ENCODE measurements at places on chromosomes 5 and 9.

GRCh38 chr5:52947208-52947607, 41.9 kb upstream of the ITGA2 start:
- DNase-seq = no peak

DNA sequence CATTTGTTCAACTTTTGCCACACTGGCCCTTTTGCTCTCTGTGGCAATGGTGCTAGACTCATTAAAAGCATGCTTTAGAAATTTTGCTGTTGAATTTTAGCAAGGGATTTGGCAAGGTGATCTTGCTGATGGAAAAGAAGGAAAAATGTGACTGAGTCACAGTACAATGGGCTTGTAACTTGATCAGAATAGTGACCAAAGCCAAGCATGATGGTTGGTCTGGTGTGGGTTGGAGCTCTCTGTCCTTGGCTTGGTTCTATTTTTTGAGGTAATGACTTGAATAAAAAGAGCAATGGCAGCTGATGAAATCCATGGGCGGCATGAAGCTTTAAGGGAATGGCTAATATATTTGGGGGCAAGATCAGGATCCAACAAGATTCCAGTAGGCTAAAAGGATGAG, 114.4 kb upstream of the ZNF366 start:
- DNase-seq = no peak

- DNase-seq = peak; percentile 74
Observed at GRCh38 chr5:96601715-96602244, 60.4 kb upstream of the CAST start.

- no peak for DNase-seq
Observed at GRCh38 chr9:136053757-136054142, 41.3 kb downstream of the NACC2 start.

DNA sequence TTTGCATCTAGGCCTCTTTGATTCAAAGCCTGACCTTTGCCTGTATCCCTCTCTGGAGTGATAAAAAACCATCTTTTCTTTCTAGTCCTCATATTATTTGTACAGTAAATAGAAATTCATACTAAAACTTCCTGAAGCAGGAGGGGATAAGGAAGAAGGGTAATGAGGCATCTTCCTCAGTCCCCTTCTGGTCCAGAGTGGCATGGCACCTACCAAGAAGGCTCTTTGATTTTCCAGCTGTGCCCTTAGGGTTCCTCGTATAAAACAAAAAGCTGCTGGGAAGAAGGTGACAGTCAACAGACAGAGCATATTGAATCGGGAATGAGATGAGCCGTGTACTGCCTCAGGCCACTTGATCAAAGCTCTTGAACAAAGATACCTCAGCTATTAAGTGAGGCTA, 71.9 kb upstream of the SPDL1 start:
- no peak for DNase-seq

GRCh38 chr5:152306386-152306785, 98.7 kb downstream of the NMUR2 start:
- DNase-seq = no peak

DNA sequence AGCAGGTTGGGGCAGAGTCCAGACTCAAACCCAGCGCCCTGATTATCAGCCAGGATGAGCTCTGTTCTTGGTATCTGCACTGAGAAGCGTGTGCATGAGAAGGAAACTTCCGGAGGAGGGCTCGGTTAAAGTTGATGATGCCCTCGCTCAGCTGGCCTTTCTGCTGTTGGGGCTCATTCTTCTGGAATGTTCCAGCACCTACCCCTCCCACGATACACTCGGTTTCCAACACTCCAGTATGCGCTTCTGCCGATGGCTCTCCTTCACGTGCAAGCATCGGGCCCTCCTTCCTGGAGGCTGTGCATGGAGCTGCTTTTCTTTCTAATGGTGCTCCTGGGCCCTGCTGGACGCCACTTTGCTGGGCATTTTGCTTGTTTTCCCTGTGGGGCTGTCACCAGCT, 134.0 kb downstream of the RXRA start:
- DNase-seq = no peak

DNA sequence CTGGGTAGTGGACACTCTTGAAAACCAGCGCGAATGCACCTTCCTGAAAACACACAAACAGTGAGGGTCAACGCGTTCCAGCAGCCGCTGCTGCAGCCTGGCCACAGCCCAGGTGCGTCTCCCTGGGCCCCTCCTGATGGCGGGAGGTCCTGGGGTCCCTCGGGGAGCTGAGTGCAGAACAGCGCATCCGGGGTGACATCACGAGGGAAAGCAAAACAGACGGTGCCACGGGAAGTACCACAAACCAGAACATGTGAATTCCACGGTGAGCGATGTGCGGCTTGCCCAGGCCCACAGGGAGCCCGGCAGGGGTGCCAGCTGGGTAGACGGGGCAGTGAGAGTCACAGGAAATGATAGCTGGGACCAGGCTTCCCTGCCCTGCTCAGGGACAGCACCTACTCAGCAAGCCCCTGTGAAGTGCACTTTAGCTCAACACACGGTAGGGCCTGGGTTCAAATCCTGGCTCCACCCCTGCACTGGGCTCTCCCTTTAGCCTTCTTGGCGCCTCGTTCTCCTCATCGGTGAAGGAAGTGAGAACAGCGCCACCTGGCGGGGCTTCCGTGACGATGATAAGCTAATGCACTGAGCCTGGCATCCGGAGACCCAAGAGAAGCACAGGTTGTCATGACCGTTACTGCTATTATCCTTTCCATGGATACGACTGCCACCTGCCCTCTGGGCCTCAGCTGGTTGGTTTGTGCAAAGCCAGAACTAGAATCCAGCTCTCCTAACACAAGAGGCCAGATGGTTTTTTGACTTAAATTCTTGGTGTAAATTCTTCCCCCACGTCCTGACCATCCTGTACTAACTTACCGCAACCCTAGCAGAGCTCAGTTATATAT, 24.6 kb downstream of the GFPT2 start:
- DNase-seq = peak; percentile 87

DNA sequence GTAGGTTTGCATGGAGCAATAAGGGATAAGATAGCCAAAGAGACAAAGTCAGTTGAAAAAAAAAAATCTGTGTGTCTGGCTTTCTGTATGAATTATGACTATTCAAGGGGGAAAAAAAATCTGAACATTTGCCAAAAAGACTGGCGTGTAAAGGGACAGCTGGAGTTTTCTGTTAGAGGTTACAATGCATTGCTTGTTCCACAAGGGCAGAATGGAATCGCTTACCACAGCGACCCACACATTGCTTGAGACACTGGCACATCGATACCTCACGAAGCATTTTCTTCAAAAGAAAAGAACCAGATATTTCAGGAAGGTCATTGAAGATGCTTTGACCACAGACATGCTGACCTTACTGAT, 327.8 kb downstream of the TMEM167A start:
- no peak for DNase-seq

- no peak for DNase-seq
Observed at GRCh38 chr9:120659209-120659608, 55.1 kb downstream of the MEGF9 start.
